Spinal cord (tissue), 10 donors: ENCODE measurements at places on chromosomes 12 and 14.
A peak's percentile ranks its signal among the peaks of the same experiment; 100 is the strongest.

- peak; percentile 7 for DNase-seq
These were observed 64.3 kb upstream of the RBM19 start for GRCh38 chr12:114030451-114030850.

DNA sequence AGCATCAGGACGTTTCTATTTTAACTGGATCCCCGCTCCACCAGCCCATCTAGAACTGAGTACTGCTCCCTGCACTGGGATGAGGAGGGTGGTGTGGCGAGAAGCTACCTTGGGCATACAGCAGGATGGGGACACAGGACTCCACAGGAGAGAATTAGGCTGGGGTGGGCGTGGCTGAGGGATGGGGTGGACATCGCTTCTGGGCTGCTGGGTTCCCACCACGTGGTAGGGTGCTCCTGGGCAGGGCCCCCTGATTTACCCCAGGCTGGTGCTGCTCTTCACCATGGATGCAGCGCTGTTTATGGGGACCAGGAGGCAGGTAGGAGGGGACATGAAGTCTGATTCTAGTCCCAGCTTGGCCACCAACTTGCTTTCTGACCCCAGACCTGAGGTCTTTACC lies 41.9 kb downstream of the VDR start:
- no peak for DNase-seq

DNA sequence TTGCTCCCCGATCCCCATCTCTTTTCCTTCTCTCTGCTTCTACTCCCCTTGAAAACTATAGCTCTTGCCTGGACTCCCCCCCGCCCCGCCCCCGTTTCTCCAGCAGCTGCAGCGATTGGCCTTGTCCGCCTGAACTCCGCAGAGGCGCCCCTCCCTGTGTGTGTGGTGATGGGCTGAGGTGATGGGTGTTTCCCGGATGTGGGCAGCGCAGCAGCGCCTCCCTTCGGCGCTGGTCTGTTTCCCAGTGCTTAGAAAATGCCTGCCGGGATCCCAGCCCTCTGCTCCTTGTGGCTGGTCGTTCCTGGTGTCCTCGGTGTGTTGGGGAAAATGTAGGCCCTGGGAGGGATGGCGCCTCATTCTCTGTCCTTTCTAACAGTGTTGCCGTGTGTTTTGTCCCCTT lies 43.3 kb downstream of the GALNT8 start:
- DNase-seq = no peak

DNA sequence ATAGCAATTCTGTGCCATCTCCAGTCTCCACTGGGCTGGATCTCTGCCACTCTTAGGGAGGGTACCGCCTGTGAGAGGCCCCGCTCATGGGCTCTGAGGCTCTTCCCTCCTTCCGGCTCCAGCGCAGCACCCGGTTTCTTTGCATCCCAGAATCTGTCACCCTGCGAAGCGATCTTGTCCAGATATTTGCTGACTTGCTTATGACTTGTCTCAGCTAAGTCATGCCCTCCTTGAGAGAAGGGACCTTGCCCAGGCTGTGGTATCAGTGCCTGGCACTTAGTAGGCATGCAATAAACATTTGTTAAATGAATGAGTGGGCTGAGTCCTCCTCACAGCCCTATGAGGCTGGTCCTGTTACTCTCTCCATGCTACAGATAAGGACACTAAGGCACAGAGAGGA lies 13.4 kb downstream of the KRT80 start:
- DNase-seq = no peak

DNA sequence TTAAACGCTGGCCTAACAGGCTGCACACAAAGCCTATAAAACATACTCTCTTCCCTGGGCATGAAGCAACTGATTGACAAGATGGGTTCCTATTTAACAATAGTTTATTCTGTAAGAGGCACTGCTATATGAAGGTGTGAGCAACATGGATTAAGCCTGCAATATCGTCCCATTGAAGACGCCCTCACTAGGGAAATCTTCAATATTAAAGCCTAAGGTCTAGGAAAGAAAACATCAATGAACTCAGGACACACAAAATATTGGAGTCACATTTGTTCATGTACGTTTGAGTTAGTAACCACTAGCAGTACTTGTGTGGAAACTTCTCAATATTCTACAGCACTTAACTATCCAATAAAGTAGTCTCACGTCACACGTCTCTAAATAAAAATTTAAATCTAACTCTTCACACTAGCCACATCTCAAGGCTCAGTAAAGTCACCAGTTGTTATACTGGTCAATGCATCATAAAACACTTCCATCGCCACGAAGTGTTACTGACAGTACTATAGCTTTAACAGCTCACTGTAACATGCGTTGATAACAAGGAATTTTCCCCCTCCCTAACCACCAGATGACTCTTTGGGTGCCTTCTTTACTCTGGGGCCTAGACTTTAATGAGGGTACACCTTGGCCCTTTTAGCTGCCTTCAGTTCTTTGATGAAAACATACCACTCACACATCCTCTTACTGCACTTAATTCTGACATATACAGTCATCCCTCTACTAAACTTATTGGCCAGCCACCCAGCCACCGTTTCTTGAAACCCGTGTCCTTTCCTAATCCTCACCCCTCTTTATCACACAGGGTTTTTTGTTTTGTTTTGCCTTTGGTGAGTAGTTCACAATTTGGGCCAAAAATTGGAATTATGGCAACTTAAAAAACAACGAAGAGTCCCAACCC lies 50.1 kb upstream of the OR5AU1 start:
- DNase-seq = no peak

DNA sequence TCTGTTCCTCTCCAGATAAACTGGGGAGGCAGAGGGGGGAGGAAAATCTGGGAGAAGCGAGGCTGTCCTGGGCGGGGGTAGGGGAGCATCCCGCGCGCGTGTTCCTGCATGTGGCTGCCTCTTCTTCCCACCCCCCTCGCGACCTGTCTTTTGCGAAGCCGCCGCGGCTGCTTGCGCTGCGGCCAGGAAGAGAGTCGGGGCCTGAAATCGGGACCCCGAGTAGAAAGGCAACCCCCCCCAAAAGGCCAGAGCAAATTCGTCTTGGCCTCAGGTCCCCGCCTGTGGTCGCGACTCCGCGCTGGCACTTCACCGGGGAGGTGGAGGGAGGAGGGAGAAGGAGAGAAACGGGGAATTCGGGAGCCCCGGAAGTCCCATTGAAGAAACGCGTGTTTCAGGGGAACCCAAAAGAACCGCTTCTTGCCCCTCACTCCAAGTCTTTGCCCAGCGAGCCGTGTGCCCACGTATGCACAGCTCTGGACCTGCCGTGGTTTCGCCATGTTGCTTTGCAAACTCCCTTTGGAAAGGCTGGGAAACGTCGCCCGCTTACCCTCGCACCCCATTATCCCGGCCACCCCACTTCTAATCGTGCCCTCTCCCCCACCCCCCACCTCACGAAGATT lies 944 bp downstream of the CCND2 start:
- no peak for DNase-seq

DNA sequence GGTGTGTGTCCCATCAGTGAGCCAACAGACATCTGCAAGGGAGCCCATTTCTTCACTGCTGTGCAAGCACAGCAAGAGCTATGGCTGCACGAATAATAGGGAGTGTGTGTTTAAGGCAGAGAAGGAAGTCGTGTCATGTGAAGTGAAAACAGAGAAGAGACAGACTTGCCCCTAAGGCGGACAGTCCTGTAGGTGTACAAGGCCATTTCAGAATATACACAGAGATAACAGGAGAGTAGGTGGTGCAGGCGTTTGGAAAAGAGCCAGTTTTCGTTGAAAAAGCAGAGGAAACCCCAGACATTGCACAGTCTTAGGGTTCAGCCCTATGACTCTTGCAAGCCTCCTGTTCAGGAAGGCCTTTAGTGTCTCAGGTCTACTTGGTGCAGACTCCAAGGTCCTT lies 46.3 kb upstream of the RNU6-8 start:
- no peak for DNase-seq

DNA sequence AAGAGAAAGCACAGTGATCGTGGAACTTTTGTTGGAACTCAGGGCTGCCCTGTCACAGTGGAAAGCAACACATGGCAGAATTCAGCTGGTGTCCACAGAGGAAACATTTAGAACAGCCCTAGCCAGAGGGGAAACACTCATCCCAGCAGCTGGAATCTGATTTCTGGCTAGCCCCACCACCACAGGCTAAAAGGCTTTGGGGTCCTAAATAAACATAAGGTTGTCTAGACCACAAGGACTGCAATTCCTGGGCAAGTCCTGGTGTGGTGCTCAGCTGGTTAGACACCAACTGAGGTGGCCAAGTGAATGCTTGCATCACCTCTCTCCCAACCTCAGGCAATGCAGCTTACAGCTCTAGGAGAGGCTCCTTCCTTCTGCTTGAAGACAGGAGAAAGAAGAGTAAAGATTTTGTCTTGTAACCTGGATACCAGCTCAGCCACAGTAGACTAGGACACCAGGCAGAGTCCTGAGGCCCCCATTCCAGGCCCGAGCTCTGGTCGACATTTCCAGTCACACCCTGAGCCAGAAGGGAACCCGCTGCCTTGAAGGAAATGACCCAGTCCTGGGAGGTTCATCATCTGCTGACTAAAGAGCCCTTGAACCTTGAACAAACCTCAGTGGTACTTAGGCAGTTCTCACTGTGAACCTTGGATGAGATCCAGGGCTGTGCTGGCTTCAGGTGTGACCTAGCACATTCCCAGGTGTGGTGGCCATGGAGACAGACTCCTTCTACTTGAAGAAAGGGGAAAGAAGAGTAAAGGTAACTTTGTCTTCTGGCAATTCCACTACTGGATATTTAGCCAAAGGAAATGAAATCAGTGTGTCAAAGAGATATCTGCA lies 85.4 kb upstream of the PLXNC1 start:
- no peak for DNase-seq

DNA sequence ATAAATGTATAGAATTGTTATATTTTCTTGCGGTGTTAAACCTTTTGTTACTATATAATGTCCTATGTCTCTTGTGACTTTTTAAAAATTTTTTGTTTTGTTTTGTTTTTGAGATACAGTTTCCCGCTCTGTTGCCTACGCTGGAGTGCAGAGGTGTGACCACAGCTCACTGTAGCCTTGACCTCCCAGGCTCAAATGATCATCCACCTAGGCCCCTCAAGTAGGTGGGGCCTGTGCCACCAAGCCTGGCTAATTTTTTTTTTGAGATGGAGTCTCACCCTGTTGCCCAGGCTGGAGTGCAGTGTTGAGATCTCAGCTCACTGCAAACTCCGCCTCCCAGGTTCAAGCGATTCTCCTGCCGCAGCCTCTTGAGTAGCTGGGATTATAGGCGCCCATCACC lies 26.5 kb upstream of the RCOR1 start:
- no peak for DNase-seq

GRCh38 chr12:113875691-113876090 lies 90.4 kb downstream of the RBM19 start:
- DNase-seq = no peak

DNA sequence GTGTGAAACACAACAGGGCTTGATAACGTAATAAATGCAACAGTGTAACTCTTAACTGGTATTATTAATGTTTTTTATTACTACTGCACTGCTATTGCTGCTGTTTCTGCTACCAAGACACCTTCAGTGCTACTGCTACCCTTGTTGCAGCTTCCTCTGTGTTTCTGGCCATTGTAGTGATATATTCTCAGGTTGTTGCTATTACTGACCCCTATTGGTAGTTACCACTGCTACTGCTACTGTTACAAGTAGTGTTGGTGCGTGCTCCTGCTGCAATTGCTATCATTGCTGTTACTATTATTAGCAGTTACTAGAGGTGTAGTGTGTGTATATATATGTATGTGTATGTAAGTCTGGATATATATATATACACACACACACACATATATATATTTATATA lies 87.2 kb upstream of the PTPRB start:
- DNase-seq = no peak

GRCh38 chr14:92914087-92914656 lies 8.8 kb upstream of the CHGA start:
- DNase-seq = no peak

GRCh38 chr14:29805415-29806123 lies 122.1 kb downstream of the PRKD1 start:
- DNase-seq = no peak

- DNase-seq = peak; percentile 61
These were observed 273.0 kb upstream of the SFSWAP start for GRCh38 chr12:131437706-131438492.

DNA sequence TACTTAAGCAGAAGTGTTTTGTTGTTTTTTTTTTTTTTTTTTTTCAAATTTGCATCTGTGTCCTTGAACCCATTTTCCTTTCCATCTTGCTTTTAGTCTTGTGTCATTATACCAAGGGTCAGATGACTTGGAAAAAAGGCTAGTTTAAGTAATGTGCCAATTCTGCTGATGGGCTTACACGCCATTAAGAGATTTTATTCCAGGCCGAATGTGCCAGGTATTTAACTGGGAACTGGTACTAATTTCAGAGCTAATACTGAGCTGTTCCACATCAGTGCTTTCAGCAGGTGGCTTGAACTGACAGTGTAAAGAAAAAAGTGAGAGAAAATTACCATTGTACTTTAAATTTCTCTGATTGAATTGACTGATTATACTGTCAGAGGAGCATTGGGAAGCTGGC lies 224.9 kb downstream of the NPAS3 start:
- no peak for DNase-seq

DNA sequence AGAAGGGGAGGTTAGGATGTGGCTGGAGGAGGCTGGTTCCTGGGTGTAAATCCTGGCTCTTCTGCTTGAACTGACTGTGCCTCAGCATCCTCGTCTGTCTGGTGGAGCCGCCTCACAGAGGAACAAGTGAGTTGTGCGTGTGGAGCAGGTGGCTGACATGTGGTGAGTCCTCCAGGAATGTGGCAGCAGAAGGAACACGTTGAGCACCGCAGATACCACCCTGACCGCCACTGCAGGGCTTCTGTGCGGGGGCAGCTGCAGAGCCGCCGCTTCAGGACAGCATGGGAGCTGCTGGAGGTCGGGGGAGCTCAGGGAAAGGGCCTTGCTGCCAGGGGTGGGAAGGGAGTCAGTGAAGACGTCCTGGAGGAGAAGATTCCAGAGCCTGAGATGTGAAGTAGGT lies 48.9 kb downstream of the TRAF3 start:
- no peak for DNase-seq

DNA sequence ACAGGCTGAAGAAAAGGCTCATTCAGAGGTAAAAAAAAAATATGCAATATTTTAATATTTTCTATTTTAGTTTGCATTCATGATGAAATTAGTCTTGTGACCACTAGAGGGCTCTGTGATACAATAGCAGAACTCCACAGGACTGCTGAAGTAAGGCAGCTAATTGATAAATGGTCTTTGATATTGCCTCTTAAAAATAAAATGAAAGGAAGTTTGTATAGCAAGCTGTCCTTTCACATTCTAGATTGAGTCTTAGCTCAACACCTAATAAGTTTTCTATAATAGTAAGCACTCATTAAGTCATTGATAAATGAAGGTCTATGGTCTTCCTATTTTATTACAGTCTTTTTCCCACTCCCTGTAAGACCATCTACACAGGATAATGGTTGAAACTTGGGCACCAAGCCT lies 315.7 kb downstream of the NAV3 start:
- peak; percentile 35 for DNase-seq

GRCh38 chr12:87828382-87828973 lies 200.7 kb downstream of the C12orf50 start:
- no peak for DNase-seq

DNA sequence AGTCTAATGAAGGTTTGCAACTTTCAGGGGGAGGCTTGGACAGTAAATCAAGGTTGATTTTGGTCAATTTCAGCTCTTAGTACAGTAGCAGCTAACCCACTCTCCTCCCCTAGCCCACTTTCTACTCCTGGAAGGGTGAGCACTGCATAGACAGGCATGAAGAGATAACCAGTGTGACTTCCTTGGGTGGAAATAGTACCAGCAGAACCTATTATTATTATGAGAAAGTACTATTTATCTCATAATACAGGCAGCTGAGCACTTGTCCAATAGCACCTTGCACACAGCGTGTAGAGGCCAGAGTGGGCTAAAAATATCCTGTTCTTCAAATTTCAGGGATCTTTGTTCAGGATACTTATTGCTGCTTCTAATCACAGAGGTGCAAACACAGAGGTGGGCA lies 96.2 kb upstream of the FKBP4 start:
- no peak for DNase-seq
